ENCODE measurements at places on chromosomes 7 and 10.

GRCh38 chr10:120229641-120230040 is 227.4 kb upstream of the PLPP4 start:
- no peaks in the 10 kb centered on the region for H3K4me1 ChIP-seq
- no peak for DNase-seq
- no peak overlapping the region for H3K4me3 ChIP-seq
- no peak overlapping the region for H3K27ac ChIP-seq
- H3K36me3 ChIP-seq = no peaks in the 10 kb centered on the region
- H3K27me3 ChIP-seq = no peaks in the 10 kb centered on the region

- H3K4me1 ChIP-seq = no peaks in the 10 kb centered on the region
- no peaks in the 10 kb centered on the region for H3K27me3 ChIP-seq
- DNase-seq = no peak
- H3K4me3 ChIP-seq = no peak overlapping the region
- H3K27ac ChIP-seq = no peak overlapping the region
These were observed 191.3 kb upstream of the PRKCQ start for GRCh38 chr10:6771331-6771730.

- H3K36me3 ChIP-seq = no peaks in the 10 kb centered on the region
- no peaks in the 10 kb centered on the region for H3K27me3 ChIP-seq
- H3K27ac ChIP-seq = no peak overlapping the region
- H3K4me1 ChIP-seq = no peaks in the 10 kb centered on the region
- H3K4me3 ChIP-seq = no peak overlapping the region
These were observed 30.4 kb downstream of the DDC start for GRCh38 chr7:50534690-50535290.

DNA sequence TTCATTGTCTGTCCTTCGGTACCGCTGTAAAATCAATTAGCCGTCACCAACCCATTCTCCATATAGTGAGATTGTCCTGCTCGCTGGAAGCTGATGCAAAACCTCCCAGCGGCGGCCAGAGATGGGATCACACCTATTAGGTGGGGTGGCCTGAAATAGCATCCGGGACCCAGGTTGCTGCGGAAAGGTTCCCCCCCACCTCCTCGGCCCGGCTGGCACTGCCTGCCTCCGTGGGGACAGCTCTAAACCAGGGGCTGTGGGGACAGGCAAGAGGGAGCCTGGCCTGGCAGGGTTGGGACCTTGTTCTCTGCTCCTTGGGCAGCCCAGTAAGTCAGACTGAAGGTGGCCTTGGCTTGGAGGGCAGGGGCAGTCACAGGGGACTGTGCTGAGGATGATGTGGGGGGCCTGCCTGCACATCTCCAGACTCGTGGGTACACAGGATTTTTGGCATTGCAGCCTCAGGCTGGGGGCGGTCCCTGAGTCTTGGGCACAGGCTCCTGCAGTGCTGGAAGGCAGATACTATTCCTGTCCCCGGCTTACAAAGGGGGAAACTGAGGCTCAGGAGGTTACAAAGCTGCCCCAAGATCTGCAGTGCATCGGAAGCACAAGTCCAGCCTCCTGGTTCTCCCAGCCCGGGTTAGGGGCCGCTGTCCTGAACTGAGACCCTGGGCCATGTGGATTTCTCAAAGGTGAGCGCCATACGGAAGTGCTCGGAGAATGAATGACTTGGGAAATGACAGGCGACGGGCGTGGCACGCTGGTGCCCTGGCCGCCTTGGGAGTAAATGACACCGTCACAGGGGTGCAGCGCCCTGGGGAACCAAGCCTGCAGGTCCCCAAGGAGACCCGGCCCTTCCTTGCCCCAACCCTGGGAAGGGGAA is 65.6 kb downstream of the UNCX start:
- no peak for DNase-seq
- H3K27ac ChIP-seq = no peak overlapping the region
- H3K36me3 ChIP-seq = no peaks in the 10 kb centered on the region
- H3K4me3 ChIP-seq = no peak overlapping the region
- H3K27me3 ChIP-seq = peaks cover 42% of the 10 kb centered on the region

DNA sequence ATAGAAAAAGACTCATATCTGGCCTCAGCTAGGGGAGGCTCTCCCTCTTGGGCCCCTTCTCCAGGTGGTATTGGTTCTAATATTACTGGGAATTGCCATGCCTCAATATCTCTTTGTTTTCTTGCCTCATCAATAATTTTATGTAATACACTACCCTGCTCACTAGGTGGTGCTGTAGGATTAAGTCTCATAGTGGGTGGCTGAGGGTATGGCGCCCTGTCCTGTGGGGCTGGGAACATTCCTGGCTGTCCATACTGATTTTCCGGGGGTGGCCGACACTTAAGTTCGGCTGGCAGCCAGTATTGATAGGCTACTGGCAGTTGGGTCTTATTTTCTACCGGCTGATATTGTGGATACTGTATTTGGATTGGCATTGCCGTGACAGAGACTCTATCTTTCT is 9.0 kb upstream of the TAS2R3 start:
- no peak overlapping the region for H3K27ac ChIP-seq
- H3K27me3 ChIP-seq = no peaks in the 10 kb centered on the region
- H3K4me1 ChIP-seq = no peaks in the 10 kb centered on the region
- H3K4me3 ChIP-seq = no peak overlapping the region
- DNase-seq = no peak
- peaks cover 35% of the 10 kb centered on the region for H3K36me3 ChIP-seq

DNA sequence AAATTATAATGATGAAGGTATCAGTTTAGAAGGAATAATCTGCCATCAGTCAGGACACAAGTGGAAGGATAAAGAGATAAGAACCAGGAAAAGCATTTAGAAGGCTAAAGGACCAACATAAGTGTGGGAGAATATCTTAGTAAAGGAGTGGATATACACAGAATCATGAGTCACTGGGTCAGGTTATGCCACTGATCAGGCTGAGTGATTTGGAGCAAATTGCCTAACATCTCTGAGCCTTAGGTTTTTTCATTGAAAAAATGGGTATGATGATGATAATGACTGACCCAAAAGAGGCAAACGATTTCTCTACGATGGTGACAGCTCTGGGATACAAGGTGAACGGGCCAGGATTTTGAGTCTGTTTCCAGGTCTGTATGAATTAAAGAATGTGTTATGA is 2.8 kb upstream of the CUL1 start:
- no peaks in the 10 kb centered on the region for H3K36me3 ChIP-seq
- H3K27ac ChIP-seq = no peak overlapping the region
- H3K4me1 ChIP-seq = peaks cover 9% of the 10 kb centered on the region

GRCh38 chr10:126525326-126525725 is 137.0 kb upstream of the ADAM12 start:
- no peak overlapping the region for H3K27ac ChIP-seq
- H3K36me3 ChIP-seq = no peaks in the 10 kb centered on the region
- H3K27me3 ChIP-seq = peaks cover 15% of the 10 kb centered on the region
- DNase-seq = no peak

All from heart left ventricle (tissue), 16 donors.